ENCODE measurements at places on chromosomes 5 and 9.

DNA sequence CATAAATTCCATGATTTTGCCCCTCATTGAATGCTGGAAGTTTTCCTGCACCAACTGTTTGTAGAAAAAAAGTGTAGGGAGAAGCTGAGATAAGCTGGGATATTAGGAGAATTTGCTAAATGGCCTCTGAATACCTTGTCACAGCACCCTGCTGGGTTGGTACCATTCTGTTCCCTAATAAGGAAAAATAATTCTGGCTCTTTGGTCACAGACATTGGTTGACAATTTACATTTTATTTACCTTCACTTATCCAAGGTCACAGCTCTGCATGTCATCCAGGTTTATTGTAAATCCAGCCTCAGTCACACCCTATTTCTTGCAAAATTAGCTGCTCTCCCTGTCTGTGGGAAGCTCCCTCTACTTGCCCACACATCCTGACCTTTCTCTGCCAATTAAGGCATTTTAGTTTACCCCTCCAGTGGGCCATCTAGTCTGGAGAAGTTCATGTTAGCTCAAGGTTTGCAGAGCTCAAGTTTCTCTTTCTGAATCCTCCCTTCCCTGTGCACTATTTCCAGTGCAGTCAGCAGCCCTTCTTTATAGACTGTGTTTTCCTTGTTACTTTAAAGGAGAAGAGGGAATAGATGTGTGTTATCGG, 115.4 kb upstream of the NTRK2 start:
- no peak for DNase-seq

DNA sequence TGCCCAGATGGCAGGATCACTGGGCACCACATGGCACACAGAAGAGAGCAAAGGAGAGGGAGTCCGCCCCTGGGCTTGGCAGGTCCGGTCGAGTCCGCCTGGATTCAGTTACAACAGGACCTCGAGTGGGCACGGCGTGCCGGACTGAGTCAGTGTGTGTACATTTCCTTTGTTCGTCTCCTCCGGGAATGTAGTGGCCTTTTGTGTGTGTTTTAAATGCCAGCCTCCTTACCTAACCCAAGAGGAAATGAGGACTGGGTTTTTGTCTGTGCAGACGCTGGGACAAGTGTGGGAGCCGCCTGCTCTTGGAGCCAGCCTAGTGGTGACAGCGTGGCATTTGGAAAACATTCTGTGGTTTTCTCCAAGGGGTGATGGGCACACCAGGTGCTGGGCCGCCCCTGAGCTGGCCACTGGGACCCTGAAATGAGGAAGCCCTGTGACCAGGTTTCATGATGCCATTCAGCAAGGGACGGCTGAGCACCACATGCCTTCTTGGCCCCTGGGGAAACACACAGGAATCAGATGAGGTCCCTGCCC, 9.6 kb downstream of the NEK6 start:
- DNase-seq: peak; percentile 32

DNA sequence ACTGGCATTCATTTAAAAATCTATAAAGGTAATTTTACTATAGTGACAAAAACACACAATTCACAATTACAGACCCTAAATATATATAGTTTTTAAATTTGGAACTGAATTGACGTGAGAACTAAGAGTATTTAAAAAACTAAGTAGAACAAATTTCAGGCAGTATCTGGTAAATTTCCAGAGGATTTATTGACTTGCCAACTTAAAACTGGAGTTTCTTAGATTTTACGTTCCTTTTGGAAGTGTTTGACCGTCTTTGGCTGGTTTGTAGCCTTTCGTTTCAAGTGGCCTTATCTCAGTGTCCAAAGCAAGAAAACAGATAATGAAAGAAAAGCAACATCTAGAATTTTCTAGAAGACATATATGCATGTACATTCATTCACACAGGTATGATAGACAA, 234.4 kb upstream of the VLDLR start:
- DNase-seq: no peak

- DNase-seq: no peak
These were observed 9.7 kb upstream of the WDR38 start for GRCh38 chr9:124843456-124844034.

DNA sequence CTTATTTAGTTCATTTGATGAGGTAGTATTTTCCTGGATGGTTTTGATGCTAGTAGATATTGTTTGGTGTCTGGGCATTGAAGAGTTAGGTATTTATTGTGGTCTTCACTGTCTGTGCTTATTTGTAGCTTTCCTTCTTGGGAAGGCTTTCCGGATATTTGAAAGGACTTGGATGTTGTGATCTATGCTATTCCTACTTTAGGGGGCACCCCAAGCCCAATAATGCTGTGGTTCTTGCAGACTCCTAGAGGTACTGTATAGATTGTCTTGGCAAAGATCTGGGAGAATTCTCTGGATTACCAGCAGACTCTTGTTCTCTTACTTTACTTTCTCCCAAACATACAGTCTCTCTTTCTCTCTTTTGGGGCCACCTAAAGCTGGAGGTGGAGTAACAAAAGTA, 315.7 kb downstream of the MAT2B start:
- DNase-seq: no peak

DNA sequence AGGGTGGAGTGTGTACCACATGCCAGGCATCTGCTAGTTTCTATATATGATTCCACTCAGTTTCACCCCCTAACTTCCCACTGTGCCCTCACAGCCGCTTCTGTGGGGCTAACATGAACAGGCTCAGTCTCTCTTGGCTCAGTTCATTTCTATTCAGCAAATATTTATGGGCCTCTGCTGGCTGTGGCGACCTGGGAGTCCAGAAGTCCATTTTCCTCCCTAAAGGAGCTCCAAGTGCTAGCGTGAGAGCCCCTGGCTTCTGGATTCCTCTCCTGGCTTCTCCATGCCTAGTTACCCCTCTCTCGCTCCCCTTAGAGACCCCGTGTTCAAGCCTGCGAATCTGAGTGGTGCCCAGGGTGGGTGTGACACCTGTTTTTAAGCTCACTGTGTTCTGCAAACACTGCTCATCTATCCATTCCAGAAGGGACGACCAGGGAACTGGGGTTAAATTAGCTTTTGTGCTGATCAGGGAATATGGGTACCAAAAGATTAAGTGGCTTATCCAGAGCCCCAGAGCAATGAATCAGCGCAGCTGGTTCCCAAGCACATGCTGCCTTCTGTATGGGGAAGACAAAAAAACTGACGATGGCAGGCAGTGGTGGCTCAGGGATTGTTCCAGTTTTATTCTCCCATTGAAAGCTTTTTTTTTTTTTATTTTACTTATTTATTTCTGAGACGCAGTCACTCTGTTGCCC, 57.6 kb downstream of the HMCN2 start:
- DNase-seq: no peak

DNA sequence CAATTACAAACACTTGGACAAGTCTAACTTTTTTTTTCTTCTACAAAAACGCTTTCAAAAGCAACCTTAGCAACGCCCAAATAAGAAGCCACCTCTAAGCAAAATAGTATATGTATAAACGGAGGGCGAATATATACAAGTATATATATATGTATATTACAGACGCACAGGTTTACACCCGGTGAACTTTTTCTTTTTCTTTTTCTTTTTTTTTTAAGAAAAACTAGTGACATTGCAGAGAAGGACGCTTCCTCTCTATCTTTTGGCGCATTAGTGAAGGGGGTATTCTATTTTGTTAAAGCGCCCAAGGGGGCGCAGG, 200 bp downstream of the NPR3 start:
- DNase-seq: no peak

GRCh38 chr9:35738186-35738585, 5.7 kb downstream of the CREB3 start:
- DNase-seq: no peak

GRCh38 chr5:1077491-1078020, 34.3 kb downstream of the SLC12A7 start:
- DNase-seq: no peak

- peak; percentile 49 for DNase-seq
These were observed 101.6 kb upstream of the SPRY4 start for GRCh38 chr5:142426129-142427014.

- no peak for DNase-seq
These were observed 78.3 kb downstream of the MAN2A1 start for GRCh38 chr5:109767997-109768396.

GRCh38 chr9:126165755-126166154, 160.9 kb upstream of the MVB12B start:
- DNase-seq: no peak

- DNase-seq: no peak
These were observed 151.2 kb downstream of the SNCAIP start for GRCh38 chr5:122463221-122463620.

DNA sequence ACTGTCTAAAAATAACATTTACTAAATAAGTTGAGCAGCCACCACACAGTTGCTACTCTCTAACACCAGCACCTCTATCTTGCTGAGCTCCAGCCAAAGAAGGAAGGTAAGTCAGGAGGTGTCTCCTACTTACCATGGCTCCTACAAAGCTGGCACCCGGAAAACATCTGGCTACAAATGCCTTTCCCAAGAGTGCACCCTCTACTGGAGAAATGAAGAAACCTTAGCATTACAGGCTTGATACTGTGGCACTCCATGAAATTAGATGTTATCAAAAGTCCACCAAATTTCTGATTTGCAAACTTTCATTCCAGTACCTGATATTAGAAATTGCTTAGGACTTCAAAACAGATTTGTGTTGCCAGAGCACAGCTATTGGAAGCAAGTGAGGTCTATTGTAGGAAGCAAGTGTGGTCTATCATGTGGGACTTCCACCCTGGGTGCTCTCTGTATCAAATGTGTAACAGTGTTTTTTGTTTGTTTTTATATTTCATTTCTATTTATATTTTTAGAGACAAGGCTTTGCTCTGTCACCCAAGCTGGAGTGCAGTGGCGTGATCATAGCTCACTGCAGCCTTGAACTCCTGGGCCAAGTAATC, 25.7 kb upstream of the RFK start:
- no peak for DNase-seq

Data from activated CD8-positive, alpha-beta T cell treated with anti-CD3 and anti-CD28 coated beads for 36 hours (primary cell).